ENCODE measurements at places on chromosomes 3 and 15.

DNA sequence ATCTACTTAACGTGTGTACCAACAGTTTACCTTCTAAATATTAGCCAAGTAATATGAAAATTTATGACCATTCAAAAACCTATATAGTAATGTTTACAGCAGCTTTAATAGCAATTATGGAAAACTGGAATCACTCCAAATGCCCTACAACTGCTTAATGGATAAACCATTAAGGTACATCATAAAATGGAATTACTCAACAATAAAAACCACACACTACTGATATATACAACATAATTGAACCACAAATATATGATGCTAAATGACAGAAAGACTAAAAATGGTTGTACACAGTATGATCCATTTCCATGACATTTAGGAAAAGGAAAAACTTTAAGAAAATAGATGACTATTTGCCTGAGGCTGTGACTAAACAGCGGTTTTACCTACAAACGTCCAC lies 467.1 kb upstream of the EPHA6 start:
- DNase-seq = no peak

GRCh38 chr15:58080398-58080797 lies 14.9 kb upstream of the ALDH1A2 start:
- no peak for DNase-seq

- DNase-seq = no peak
Observed at GRCh38 chr3:180825964-180826363, 86.5 kb upstream of the FXR1 start.

DNA sequence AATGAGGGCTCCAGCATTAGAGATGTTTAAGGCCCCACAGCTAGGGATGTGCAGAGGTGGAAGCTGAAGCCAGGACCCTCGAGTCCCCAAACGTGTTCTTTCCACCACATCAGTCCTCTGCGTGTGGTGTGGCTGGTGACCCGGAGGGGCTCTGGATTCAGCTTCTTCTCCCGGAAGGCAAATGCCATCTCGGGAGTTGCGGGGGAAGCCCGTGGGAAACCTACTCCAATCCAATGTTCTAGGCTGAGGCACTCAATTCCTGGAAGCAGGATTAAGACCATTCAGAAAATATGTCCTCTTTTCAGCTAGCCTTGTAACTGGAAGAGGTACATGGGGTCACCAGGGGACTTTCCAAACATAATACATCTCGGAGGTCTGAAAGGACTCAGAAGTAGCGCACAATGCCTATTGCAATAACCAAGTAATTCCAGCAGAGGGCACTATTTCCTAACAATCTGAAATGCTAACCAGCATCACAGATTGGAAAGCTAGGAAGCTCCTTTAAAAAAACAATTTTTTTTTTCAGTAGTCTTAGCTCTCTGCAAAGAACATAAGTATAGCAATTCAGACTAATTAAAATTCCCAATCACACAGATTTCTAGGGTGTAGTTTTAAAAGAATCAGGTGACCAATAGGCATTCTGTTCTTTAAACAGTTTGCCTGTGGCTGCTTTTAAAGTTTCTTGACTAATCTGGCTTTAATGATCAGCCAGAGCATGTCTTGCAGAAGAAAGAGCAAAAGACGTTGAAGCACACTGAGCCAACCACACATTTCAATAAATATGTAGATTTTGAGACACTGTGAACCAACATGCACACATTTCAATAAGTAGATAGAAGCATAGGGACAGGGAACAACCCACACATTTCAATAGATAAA lies 36.1 kb downstream of the BNC1 start:
- DNase-seq = peak; percentile 90

GRCh38 chr3:46538803-46539442 lies 27.2 kb downstream of the LRRC2 start:
- no peak for DNase-seq

DNA sequence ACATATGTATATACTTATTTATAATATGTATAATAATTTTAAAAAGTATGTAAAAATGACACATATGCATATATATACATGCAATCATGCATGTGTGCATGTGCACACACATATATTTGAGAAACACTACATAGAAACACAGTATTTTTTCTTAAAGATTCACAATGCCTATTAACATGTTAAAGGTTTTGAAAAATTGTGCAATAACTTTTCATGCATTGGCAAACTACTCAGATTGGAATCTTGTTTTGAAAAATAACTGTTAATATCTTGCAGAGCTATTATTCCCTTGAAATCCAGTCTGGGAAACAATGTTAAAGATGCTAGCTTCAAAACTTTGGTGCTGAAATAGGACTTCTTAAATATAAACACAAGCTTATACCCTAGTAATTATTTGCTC lies 256.2 kb upstream of the P2RY1 start:
- no peak for DNase-seq

DNA sequence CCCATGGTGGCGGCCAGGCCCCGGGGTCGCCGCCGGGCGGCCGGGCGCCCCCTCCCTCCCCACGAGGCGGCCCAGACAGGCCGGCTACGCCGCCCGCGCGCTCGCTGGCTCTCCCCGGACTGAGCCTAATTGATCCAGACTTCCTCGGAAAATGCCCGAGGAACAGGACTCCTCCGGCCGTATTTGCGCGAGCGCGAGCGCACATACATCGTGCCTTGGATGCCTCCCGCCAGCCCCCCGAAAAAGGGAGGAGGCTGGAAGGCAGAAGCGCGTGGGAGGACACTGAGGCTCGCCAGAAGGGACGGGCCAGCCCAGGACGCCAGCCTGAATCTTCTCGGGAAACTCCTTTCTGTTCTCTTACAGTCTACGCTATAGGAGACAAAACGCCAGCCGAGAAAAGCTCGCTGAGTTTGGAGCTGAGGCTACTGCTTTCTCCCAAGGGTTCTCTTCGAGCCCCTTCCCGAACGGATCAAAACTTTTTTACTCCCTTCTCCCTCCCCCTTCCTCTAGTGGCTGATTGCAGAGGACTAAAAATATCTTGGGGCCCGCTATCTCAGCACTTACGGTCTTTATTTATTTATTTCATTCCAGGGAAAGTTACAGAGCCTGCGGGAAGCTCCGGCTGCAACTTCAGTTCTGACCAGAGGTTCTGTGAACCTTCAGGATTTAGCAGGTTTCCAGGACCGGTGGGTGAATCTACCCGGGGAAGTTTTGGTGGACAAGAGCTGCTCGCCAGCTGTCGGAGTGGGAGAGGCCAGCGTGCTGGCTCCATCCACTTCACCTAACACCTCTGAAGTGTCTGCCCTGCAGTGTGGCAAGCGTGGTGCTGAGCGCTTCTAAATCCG lies at the start of gene PDZRN3:
Gene PDZRN3, minus strand, starts transcription at position 121 of the 845 bp plus-strand sequence.
- peak; percentile 76 for DNase-seq

DNA sequence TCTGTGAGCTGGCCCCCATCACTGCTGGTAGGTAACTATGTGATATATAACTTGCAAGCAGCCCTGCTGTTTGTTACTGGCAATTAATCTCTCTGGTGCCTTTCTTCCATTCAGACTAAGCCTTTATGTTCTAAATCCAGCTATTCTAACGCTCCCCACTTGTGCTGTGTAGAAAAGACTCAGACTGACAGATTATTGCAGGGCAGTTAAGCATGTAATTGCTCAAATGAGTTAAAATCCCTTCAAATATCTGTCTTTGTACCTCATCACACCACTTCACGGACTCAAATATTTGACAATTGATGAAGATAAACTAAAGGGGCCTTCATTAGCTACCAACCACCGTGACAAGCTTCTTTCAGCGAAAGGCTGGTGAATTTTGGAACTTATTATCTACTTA lies 416.2 kb downstream of the NR2F2 start:
- no peak for DNase-seq

GRCh38 chr3:37492468-37492867 lies 318.1 kb upstream of the LRRFIP2 start:
- no peak for DNase-seq

DNA sequence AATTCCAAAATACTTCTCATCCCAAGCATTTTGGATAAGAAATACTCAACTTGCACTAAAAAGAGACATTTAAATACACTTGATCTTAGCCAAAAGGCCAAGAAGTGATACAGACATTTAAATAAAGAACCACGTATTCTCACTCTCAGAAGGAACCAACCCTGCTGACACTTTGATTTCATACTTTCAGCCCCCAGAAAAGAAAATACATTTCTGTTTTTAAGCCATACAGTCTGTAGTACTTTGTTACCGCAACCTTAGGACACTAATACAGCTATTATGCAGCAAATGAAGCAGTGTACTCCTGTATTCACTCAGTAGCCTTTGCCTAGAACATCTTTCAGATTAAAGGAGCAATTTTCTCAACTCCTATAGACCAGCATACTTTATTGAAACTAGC lies 86.7 kb downstream of the TBC1D5 start:
- DNase-seq = no peak

GRCh38 chr3:163632722-163633121 lies 1445.6 kb downstream of the SI start:
- peak; percentile 14 for DNase-seq

DNA sequence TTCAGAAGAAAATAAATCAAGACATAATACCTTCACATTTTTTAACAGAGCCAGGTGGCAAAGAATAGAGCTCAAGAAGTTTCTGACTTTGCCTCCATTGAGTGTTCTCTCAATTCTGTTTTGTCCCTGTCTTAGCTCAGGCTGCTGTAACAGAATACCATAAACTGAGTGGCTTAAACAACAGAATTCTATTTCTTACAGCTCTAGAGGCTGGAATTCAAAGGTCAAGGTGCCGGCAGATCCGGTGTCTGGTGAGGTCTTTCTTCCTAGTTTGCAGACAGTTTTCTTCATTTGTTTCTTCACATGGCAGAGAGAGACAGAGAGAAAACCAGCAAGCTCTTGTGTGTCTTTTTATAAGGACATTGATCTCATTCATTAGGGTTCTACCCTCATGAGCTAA lies 25.6 kb downstream of the IQCH start:
- DNase-seq = no peak

- DNase-seq = no peak
Observed at GRCh38 chr15:40743485-40743901, 11.6 kb downstream of the RMDN3 start.

Data from GM23338 (cell line).